Activated CD4-positive, alpha-beta T cell treated with anti-CD3 and anti-CD28 coated beads, Interleukin-2, amount 50 U/mL, for 1 hour (primary cell): ENCODE measurements at places on chromosomes 4 and X.

GRCh38 chr4:12852338-12853307, 631.5 kb downstream of the RAB28 start:
- DNase-seq = no peak

- DNase-seq = no peak
These were observed 81.4 kb upstream of the IGFBP7 start for GRCh38 chr4:57191523-57192034.

DNA sequence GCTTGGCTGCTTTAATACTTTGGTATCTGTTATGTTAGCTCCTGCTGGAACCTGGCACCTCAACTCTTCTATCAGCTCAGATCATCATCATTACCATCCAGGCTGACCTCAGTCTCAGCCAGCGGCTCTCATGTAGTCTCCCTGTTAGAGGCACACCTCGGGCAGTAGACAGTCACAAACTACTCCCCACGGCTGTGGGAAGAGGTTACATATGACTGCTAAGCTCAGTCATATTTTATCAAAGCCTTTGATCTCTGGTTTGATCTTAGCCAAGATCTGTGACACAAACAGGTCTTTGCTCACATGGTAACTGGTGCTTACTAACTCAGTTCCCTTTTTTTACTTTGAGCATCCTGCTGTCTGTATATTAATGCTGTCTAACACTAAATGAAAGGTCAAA, 384.9 kb downstream of the CENPC start:
- no peak for DNase-seq

DNA sequence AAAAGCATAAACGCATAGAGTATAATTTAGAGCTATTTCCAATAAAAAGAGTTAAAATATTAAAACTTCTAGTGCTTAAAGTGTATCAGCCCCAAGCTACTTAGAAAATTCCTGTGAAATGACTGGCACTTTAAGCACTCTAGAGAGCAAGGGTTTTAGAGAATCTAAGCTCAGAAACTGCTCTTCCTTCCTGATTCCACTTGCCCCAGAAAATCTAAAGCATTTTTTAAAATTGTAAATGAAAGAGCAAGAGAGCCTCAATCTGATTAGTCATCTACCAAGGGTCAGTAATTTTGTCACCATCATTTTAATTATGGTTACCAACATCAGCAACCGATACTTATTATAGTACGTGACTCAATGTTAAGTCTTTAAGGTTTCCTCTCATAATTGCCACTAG, 25.0 kb downstream of the CTPS2 start:
- no peak for DNase-seq

DNA sequence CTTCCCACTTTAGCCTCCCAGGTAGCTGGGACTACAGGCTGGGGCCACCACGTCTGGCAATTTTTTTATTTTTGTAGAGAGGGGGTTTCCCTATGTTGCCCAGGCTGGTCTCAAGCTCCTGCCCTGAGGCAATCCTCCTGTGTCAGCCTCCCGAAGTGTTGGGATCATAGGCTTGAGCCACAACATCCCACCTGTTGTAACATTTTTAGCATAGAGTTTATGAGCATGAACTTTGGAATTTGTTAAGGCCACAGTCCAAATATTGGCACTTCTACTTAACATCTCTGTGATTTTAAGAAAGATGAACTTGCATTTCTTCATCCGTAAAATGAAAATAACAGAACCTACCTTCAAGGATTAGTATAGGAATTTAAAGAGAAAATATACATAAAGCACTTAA, 445.6 kb downstream of the IQCM start:
- no peak for DNase-seq

DNA sequence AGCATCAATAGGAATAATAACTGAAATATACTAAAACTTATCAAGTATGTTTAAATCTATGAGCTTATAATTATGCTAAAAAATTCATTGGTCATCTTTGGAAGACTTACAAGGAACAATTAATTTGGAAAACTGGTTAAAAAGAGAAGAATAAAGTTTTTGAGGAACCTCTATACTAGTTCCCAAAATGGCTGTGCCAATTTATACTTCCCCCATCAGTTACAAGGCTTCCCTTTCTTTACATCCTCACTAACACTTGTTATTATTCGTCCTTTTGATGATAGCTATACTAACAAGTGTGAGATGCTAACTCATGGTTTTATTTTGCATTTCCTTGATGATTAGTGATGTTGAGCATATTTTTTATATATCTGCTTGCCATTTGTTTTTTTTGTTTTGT, 17.1 kb downstream of the OGT start:
- no peak for DNase-seq

DNA sequence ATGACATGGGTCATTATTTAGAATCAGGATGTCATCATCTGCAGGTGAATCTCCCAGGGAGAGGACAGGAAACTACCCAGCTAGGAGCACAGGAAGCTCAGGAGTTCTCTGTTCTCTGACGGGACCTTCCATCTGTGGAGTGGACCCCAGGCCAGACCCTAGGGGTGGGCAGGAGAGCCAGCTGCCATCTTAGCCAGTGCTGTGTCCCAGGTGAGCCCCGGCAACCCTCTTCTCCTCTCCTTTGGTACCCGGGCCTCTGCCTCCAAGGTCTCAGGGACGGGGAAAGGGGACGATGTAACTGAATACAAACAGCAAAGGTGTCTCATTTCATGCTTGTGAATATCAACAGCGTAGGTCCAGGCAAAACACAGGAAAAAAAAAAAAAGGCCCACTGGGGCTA, 48.5 kb downstream of the C4orf50 start:
- no peak for DNase-seq

GRCh38 chr4:78205591-78205990, 148.5 kb downstream of the FRAS1 start:
- no peak for DNase-seq

GRCh38 chr4:89992744-89993143, 98.1 kb downstream of the MMRN1 start:
- no peak for DNase-seq

GRCh38 chr4:19614171-19614570, 637.5 kb upstream of the SLIT2 start:
- DNase-seq = no peak

DNA sequence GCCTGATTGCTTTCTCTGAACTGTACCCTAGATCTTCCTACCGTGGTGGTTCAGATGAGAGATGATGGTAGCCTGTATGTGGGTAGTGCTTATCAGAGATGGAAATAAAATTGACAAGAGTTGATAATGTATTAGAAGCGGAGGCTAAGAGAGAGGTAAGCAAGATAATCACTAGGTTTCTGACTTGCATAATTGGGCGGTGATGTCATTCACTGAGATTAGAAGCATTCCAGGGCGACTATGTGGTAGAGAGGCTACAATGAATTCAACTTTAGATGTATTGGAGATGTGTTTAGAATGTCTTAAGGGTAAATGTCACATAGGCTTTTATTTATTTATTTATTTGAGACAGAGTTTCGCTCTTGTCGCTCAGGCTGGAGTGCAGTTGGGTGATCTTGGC, 415 bp upstream of the TENM3 start:
- no peak for DNase-seq

- DNase-seq = peak; percentile 14
These were observed 543 bp downstream of the NFXL1 start for GRCh38 chr4:47913861-47914219.

DNA sequence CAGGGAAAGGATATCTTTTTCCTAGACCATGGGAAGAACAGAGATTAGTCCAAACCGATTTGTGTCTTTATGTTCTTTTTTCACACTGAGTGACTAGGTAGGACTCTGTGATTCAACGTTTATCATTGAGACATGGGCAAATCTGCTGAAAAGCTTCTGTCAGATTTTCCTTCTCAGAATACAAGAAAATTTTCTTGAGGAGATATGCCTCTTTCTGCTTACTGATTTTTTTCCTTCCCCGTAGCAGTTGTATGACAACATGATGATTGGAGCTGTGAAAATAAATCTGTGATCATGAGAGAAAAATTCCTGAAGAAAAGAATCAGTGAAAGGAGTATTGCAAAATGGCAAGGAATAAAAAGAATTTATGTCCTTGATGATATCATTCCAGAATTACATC, 130.6 kb upstream of the FAT4 start:
- no peak for DNase-seq
